Cardiac ventricle fibroblast (primary cell): ENCODE measurements at places on chromosomes 1 and 21. TPM values are rescaled to one million over a fixed set of nuclear protein-coding genes. Genes with fewer than 3 reads are reported as not detected.

TRMT1L gene
- total RNA-seq: 24.6 and 25.5 TPM in 2 replicates

SLC45A1 gene
- total RNA-seq: 4.8 and 10.3 TPM in 2 replicates

ZNF593 gene
- 33.3 and 36.2 TPM in 2 replicates for total RNA-seq

PDZK1IP1 gene
- total RNA-seq: not detected in 2 replicates
